Frontal cortex (tissue), 4 donors: ENCODE measurements at places on chromosomes 4 and X.
A peak's percentile ranks its signal among the peaks of the same experiment; 100 is the strongest.

GRCh38 chr4:128955751-128956150 lies 137.6 kb downstream of the SCLT1 start:
- no peak for DNase-seq

- peak; percentile 22 for DNase-seq
Measured at GRCh38 chrX:47030339-47030738, 47.9 kb upstream of the RGN start.

GRCh38 chr4:3343358-3343757 lies 50.5 kb downstream of the RGS12 start:
- DNase-seq, result no peak

DNA sequence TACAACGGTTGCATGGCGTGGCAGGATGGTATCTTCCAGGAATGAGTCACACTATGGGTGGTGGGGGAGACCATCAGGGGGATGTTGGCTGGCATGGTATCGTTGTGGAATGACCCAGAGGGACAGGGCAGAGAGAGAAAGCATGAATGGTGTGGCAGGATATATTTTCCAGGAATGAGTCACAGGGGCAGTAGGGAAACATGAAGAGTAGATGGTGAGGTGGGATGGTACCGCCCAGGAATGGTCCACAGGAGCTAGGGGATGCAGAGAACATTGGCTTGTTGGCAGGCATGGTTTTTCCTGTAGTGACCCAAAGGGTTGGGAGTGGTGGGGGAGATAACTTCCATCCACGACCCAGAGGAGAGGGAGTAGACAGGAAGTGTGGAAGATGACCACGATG lies 62.4 kb downstream of the MAOA start:
- DNase-seq, result no peak

DNA sequence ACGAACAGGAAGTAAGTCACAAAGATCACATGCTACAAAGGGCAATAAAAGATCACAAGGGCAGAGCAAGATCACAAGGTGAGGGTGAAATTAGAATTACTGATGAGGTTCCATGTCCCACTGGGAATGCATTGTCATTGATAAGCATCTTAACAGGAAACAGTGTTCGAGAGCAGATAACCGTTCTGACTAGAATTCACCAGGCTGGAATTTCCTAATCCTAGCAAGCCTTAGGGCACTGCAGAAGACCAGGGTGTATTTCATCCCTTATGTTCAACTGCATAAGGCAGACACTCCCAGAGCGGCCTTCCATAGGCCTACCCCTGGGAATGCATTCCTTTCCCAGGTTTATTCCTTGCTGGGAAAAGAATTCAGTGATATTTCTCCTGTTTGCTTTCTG lies 980.6 kb upstream of the LCORL start:
- DNase-seq, result no peak

GRCh38 chr4:138852681-138853080 lies 162.9 kb upstream of the NOCT start:
- DNase-seq, result no peak

- DNase-seq, result no peak
Measured at GRCh38 chr4:181853881-181854511, 389.2 kb upstream of the TENM3 start.

DNA sequence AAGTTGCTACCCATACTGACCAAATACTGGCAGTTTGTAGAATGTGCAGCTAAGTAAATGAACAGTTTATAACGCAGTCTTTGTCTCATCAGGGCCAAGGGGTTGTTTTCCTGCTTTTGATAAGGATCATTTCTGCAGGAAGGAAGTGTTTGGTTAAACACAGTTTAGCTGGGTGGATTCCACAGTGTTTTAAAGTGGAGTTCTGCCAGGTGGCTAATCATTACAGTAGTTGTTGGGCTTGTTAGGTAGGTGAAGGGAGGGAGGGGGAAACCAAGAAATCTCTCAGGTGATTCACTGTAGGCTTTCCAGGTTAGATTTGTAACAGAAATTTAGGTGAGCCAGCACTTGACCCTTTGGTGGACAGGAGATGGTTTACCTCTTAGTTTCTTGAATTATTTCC lies 58.1 kb downstream of the FNIP2 start:
- DNase-seq, result no peak

- no peak for DNase-seq
Measured at GRCh38 chr4:36133658-36134057, 110.7 kb downstream of the ARAP2 start.

- DNase-seq, result no peak
Measured at GRCh38 chr4:71441186-71442169, 102.7 kb downstream of the SLC4A4 start.

GRCh38 chr4:89054627-89055026 lies 2.4 kb downstream of the FAM13A start:
- DNase-seq, result no peak

- no peak for DNase-seq
Measured at GRCh38 chr4:182301736-182302135, 58.5 kb downstream of the TENM3 start.

DNA sequence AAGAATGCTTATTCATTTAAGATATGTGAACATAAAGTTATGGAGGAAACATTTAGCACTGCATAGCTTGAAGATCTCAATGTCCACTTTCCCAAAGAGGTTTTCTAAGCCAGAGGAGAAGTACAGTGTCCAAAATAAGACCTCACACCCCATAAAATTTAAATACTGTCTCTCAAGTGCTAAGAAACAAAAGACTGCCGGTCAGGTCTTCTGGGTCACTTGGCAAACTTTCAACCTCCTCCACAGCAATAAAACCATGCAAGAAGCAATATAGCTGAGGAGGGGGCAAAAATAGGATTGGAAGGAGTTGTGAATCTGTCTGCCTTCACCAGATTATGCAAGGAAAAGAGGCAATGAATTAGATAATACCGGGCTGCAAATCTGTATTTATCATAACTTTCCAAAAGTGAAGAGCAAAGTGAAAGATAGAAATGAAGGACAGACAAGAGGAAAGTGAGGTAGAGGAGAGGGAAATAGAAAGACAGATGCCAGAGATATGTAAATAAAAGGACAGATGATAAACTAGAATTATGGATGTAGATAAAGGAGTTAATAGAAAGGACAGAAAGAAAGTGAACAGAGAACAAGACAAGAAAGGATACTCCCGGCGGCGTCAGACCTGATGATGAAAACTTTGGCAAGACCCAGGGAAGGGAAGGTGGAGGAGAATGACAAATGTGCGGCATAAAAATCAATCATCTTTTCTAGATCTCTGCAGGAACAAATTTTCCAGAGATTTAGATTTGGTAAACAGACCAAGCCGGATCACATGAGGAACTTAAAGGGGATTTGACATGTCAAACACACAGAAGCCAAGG lies 152.7 kb upstream of the FAM241A start:
- DNase-seq, result no peak

DNA sequence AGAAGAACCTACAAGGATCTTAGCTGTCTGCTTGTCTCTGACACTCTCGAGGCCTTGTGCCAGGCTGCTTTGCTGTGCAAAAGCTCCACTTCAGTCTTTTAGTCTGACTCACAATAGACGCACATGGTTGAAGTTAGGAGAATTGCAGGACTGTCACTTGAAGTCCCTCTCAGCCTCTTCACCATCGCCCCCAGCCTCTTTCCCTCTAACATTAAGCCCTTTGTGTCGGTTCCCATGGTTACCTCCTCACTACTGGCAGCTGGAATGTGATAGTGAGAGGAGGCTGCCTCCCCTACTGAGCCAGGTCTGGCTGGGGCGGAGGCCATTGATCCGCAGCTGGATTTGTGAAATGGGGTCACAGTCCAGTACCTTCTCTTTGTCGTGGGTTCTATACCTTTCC lies 201.8 kb downstream of the SOWAHB start:
- DNase-seq, result no peak

DNA sequence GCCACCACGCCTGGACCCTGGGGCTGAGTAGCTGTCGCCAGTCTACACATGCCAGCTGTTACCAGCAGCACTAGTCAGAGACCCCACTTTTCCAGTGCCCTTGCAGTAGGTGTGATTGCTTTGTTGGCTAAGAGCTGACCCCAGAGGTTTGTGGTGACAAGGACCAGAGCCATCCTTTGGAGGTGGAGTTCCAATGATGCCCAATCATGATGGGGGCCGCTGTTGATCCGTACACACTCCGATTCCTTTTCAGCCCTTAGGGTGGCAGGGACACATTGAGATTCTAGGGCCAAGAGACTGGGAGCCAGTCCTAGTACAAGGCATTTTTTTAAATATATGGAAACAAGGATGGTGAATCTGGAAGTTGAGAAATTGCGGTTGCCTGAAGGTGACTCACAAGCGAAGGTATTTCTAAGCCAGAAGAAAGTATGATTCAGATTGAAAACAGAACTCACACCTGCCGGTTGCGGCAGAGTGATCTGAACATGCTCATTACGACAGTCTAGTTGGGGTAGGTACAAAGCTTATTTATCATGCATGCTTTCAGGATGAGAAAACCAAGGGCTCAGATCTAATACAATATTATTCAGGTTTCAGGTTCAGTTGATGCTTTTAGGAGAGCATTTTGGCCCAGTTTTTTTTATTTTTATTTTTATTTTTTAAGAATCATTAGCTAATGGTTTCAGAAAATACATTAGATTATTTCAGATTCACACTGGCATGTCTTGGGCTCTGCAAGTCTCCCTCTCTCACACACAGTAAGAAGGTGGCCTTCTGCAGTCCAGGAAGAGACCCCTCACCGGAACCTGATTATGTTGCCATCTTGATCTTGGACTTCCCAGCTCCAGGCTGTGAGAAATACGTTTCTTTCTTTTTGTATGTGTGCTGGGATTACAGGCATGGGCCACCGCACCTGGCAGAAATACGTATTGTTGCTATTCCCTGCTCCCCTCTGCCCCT lies 43.4 kb downstream of the SHROOM2 start:
- DNase-seq, result no peak

DNA sequence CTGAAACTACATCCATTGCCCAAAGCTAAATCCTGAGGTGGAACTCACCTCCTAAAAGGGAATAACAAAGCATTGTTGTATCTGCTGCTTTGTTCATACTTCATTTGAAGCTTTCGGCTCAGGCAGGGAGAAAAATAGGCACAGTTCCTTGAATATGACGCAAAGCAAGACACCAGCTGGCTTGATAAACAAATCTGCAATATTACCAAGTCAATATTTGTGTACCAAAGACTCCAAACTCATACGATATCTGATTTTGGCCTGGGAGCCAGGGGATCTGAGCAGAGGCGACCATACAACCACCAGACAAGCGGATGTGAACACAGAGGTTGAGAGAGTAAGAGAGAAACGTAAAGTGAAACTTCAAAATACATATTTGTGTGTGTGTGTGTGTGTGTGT lies 34.8 kb upstream of the RAP1GDS1 start:
- DNase-seq, result no peak

- DNase-seq, result peak; percentile 51
Measured at GRCh38 chrX:153055871-153056749, at the start of gene PNMA3. TSS of gene PNMA3 (plus strand) at chrX:153056470. CDS start at chrX:153057056, 586 bp downstream.

- no peak for DNase-seq
Measured at GRCh38 chr4:100838286-100838685, 320.5 kb upstream of the EMCN start.

- DNase-seq, result no peak
Measured at GRCh38 chrX:111340054-111340453, 69.8 kb upstream of the CAPN6 start.

- no peak for DNase-seq
Measured at GRCh38 chrX:93741811-93742210, 67.8 kb downstream of the FAM133A start.

DNA sequence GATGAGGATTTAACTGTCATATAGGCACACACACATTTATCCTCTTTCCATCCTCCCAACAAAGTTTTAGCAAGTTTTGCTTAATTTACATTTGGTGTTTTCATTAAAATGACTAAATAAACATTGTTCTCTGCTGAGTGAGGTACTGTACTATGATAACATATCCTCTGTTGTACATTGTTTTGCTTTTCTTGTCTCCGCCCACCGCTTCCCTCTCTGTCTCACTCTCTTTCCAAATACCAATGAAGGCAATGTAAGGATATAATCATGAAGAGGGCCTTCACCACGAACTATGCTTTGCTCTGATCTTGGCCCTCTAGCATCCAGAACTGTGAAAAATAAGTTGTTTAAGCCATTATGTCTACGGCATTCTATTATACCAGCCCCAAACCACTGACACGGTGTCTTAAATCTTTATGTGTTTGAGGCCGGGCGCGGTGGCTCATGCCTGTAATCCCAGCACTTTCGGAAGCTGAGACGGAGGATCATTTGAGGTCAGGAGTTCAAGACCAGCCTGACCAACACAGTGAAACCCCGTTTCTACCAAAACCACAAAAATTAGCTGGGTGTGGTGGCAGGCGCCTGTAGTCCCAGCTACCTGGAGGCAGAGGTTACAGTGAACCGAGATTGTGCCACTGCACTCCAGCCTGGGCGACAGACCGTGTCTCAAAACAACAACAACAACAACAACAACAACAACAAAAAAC lies 65.3 kb downstream of the HPRT1 start:
- no peak for DNase-seq

GRCh38 chr4:55411621-55412020 lies 15.9 kb downstream of the TMEM165 start:
- DNase-seq, result no peak
